ENCODE measurements at places on chromosomes 2 and 18. TPM values are rescaled to one million over a fixed set of nuclear protein-coding genes. Genes with fewer than 3 reads are reported as not detected.

OTX1 gene
- not detected for total RNA-seq

DNA sequence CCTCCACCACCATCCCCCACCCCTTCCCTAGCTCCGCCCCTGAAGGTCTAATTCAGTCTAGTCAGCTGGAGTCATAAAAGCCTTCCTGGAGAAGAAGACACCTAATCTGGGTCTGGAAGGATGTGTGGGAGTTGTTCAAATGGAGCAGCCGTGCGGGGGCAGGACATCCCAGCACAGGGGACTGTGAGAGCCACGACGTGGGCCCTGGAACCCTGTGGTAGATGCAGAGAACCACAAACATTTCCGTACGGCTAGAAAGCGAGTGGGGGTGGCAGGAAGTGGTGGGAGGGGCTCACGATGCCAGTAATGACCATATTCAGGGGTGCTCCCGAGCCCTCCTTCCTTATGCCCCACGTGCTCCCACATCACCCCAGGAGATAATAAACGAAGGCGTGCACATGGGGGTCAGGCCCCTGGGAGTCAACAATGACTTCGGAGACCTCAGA is 20.9 kb upstream of the COL6A3 start:
- H3K27me3 ChIP-seq = no peaks in the 10 kb centered on the region
- H3K27ac ChIP-seq = peak overlapping the region; percentile 61
- peak overlapping the region; percentile 7 for H3K4me3 ChIP-seq
- H3K4me1 ChIP-seq = peaks cover 85% of the 10 kb centered on the region
- peak; percentile 90 for DNase-seq
- peaks cover 3% of the 10 kb centered on the region for H3K36me3 ChIP-seq

DNA sequence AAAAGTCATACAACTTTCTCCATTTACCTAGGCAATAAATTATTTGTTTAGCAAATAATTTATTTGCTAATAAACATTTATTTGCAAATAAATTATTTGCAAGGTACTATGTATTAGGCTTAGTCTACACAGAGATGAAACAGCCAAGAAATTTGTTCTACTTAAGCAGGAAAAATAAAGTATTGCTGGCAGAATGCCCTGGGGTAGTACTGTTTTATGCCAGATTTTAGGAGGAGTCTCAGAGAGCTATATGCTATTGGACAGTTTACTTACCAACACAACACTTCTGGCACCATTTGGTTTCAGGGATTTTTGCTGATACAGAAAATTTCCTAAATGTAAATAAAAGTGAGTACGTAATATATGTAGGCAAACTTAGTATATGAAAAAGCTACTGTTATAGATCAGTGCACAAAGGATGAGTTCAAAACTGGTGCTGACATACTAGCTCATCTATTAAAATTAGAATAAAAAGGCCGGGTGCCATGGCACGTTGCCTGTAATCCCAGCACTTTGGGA is 23.2 kb upstream of the CDKL4 start:
- H3K4me1 ChIP-seq = peaks cover 21% of the 10 kb centered on the region
- no peaks in the 10 kb centered on the region for H3K27me3 ChIP-seq
- H3K27ac ChIP-seq = no peak overlapping the region
- peaks cover 3% of the 10 kb centered on the region for H3K36me3 ChIP-seq
- DNase-seq = no peak

IL37 gene
- not detected for total RNA-seq

- H3K36me3 ChIP-seq = no peaks in the 10 kb centered on the region
- H3K27me3 ChIP-seq = no peaks in the 10 kb centered on the region
- peak overlapping the region; percentile 62 for H3K27ac ChIP-seq
- H3K4me1 ChIP-seq = peaks cover 26% of the 10 kb centered on the region
- peak; percentile 69 for DNase-seq
Measured at GRCh38 chr2:98835831-98836385, 100.1 kb downstream of the CRACDL start.

Measured in activated naive CD4-positive, alpha-beta T cell treated with anti-CD3 and anti-CD28 coated beads for 36 hours (primary cell).